Cardiac septum (tissue), 1 donor: ENCODE measurements at places on chromosomes 4 and X. TPM values are rescaled to one million over a fixed set of nuclear protein-coding genes. Genes with fewer than 3 reads are reported as not detected.
A peak's percentile ranks its signal among the peaks of the same experiment; 100 is the strongest.

GRCh38 chr4:61619528-61619927 lies 419.4 kb downstream of the ADGRL3 start:
- no peak for DNase-seq

DNA sequence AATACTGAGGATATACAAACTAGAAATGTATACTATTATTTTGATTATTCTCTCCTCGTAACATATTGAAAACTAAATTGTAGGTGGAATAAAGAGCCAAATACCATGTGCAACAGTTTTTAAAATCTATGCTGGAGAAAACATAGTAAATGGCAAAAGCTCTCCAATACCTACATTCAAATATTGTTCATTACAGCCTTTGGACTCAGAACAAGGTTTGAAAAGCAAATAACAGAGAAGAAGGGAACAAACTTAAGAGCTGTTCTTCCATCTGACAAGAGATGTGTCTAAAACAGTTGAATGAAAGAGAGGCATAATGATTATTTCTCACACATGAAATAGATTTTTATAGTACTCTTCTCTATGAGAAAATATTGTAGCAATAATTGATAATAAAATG lies 25.0 kb upstream of the UGT2B7 start:
- DNase-seq = no peak

The CCDC110 gene
- 0.67 TPM for total RNA-seq

GRCh38 chr4:24775750-24776149 lies 19.6 kb upstream of the SOD3 start:
- no peak for DNase-seq

The MYOZ2 gene
- total RNA-seq = 727 TPM

The SPATA4 gene
- 0.22 TPM for total RNA-seq

DNA sequence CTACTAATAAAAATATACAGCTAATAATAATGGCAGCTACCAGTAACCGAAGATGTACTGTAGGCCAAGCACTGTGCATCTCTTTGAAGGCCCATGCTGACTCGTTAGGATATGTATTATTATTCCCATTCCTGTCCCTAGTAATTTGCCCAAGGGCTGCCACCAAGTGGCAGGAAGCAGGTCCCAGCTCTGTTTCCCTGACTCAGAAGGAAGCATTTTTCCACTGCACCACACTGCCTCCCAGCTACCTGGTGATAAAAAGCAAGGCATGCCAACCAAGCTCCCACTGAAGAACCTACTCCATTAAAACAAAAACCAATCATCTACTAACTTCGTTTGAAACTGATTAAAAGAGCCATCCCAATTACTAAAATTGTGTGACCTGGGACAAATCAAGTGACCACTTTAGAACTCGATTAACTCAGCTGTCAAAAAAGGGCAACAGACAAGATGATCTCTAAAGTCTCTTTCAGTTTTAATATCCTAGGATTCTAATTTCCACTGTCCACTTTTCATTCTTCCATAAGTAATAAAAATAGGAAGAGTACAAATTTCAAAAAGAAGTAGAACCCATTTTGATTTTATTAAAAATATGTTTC lies 24.3 kb upstream of the PGM2 start:
- DNase-seq = no peak

DNA sequence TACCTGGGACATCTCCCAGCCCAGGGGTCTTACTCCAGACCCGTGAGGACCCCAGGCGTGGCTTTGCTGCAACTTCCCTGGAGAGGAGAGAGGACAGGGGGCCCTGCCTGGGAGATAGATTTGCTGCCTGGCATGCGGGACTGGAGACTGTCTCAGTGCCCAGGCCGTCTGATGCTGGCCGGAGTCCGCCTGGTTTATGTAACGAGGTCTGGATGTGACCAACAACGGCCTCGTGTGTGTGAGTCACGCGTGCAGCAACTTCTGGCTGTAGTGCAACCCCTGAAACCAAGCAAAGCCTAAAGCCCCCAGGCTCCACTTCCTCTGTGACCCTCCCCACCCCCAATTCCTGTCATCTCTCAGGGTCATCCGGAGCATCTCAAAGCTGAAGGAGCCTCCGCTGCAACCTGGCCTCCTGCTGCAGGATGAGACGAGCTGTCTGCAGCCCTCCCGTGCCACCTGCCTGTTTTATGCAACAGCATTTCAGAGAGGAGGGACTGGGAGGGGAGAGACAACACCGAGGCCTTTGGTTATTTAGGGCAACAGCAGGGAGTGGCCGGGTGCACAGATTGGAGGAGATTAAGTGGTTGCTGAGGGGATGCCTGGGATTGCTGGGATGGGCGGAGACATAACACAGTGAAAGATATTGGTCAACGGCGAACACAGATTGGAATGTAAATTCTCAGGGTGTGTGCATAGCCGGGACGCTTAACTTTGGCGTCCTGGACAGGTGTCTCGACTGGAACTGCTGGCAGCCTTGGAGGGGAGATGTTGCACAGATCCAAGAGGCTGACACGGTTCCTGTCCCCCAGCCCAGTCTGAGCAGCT lies 16.0 kb downstream of the XG start:
- DNase-seq = no peak

DNA sequence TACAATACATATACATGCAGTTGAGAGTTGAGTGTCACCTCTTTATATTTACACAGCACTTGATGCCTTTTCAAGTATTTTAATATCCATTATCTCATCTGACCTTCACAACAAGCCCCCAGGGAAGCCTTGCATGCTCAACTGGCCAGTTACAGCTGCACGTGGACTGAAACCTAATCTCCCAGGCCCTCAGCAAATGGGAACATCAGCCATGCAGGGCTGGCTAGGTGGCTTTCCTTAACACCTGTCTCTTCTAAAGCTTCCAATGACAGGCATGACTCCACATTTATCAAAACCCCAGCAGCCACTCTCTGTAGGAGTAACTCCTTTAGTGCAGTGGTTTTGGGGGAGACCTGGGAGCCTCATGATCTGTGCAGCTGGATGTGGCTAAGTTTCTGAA lies 56.4 kb downstream of the PHKA2 start:
- DNase-seq = no peak

DNA sequence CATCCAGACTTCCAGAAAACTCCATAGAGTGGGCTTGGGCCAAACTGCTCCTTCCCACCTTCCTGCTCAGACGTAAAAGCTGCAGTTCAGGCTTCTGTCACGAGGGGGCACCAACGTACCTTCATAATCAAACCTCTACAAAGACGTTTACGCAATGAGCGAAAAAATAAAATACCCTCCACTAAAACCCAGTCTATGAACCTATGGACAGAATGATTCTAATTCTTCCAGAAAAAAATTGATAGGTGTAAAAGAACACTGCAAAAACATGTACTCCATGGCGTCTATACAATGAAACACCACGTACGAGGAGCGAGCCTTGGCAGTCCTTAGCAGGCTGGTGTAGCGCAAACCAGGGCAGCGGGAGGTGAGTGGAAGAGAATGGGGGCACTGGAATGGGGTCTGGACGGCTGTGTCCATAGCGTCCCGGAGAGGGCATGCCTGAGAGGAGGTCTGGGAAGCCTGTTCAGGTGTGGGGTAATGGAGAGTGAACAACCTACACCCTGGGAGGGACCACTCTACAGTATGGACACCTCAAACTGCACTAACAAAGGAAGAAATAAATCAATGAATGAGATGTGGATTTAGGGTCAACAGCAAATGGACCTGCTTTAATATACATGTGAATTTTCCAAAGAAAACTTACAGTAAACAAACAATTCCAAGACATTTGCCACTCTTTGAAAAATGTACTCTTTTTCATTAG lies 14.4 kb upstream of the RAB40A start:
- peak; percentile 80 for DNase-seq

GRCh38 chrX:68365341-68365740 lies 68.0 kb downstream of the OPHN1 start:
- no peak for DNase-seq

GRCh38 chr4:111959222-111959621 lies 186.0 kb upstream of the FAM241A start:
- no peak for DNase-seq

- no peak for DNase-seq
Measured at GRCh38 chr4:88720451-88721428, 23.1 kb upstream of the NAP1L5 start.

The NPY2R gene
- not detected for total RNA-seq

DNA sequence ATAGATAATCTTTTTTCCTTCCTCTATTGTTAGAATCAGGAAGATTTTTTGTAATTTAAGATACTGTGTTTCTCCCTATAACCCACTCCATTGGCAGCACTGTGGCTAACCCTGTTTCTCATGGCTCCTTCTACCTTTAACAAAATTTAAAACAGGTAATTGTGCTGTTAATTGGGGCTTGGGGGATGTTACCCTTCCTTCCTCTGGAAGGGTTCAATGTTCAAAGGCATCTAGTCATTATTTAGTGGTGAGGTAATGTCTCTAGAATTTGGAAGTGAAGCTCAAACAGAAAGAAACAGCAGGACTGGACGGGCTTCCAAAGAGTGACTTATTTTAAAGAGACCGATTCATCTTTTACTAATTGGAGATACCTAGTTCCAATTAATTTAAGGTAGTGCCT lies 166.4 kb downstream of the TRIML1 start:
- no peak for DNase-seq

DNA sequence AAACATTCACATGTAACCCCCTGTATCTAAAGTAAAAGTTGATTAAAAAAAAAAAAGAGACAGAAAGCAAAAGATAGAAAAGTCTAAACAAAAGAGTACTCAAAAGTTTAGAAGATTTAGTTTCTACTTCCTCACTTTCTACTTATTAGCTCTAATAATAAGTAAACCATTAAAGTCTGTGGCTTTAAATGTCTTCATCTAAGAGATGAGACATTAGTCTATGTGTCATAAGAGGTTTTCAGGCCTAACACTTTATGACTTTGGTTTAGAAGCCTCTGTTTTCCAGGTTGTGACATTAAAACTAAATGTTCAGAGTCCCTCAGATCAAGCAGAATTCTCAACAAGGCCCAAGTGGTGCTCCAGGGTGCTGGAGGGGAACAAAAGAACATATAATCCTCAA lies 42.2 kb upstream of the GUCY1A1 start:
- DNase-seq = no peak

- no peak for DNase-seq
Measured at GRCh38 chrX:129653181-129653970, 1.4 kb downstream of the APLN start.

DNA sequence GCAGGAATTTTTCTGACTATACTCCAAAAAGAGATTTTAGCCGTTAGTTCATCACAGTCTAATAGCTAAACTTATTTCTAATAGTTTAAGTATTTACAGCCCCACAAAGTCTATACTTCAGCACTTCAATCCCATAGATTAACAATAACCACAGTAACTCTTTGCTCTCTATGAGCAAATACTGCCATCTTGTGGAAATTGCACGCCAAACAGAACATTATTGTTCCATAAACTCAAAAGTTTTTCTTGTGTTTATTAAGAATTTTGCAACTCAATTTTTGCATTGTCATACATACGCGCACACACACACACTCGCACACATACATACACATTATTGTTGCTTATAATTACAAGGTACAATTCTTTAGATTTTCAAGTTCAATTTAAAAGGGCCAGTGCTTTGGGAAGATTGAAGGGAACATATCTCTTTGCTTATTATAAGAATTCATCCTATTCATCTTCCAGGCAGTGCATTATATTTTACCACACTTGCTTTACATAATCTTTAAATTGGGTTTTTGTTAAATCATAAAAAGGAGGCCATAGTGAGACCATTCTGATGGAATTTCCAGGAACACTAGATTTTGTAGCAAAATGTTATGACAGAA lies 63.8 kb upstream of the ATOH1 start:
- DNase-seq = no peak

GRCh38 chr4:87093443-87094123 lies 126.8 kb downstream of the KLHL8 start:
- no peak for DNase-seq

The CETN2 gene
- 22.3 TPM for total RNA-seq

The EPHA5 gene
- total RNA-seq = 0.22 TPM

DNA sequence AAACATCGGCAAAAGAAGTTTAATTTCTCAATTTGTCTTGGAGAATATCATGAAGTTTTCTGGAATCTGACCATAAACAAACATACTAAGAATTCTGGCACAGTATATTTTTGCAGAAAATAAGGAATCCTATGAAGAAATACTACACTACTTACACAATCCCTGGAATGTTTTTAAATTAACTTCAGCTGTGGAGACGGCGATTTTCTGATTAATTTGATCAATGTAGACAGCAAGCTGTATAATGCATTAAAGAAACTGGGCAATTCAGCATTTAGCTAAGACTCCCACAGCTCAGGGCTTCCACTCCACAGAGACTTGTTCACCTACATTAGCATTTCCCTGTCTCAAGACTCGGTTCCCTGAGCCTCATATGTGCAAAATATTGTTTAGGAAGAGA lies 12.2 kb downstream of the EGFL6 start:
- DNase-seq = no peak

DNA sequence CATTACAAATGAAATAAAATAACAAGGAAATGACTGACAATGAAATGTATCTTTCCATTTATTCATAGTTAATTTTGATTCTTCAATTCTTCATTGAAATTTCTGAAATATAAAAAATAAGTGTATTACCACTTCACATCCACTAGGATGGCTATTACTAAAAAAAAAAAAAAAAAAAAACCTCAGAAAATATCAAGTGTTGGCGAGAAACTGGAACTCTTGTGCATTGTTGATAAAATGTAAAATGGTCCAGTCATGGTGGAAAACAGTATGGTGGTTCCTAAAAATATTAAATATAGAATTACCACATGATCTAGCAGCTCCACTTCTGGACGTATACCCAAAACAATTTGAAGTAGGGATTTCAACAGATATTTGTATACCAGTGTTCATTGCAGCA lies 22.9 kb downstream of the PGAM4 start:
- DNase-seq = no peak

The TCEAL7 gene
- total RNA-seq = 6.4 TPM

- no peak for DNase-seq
Measured at GRCh38 chr4:184695178-184695896, 38.6 kb downstream of the CENPU start.

GRCh38 chr4:10762561-10762960 lies 78.0 kb upstream of the CLNK start:
- DNase-seq = no peak

GRCh38 chr4:184473499-184474262 lies 669 bp downstream of the IRF2 start:
- peak; percentile 81 for DNase-seq

The CT83 gene
- not detected for total RNA-seq

The SERTM2 gene
- 0.08 TPM for total RNA-seq

GRCh38 chr4:40685300-40685699 lies 55.6 kb upstream of the RBM47 start:
- no peak for DNase-seq

- DNase-seq = no peak
Measured at GRCh38 chrX:9905288-9905687, 61.9 kb upstream of the CLDN34 start.

The GC gene
- total RNA-seq = not detected

GRCh38 chr4:141913928-141914327 lies 277.5 kb downstream of the IL15 start:
- DNase-seq = no peak

The CDK16 gene
- 177 TPM for total RNA-seq

The PCDH10 gene
- total RNA-seq = 0.48 TPM

DNA sequence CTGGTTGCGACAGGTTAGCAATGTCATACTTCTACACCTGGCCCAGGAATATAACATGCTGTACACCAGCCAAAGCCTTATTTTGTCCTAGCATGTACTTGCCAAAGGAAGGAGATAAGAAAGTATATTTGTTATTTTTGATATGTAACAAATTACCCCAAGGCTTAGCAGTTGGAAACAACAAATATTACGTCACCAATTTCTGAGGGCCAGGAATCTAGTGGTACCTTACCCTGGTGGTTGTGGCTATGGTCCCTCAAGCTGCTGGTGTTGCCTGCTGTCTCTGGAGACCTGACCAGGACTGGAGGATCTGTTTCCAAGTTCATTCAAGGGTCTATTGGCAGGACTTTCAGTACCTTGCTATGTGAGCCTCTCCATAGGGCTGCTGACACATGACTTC lies 135.5 kb upstream of the BANK1 start:
- DNase-seq = no peak

The TSC22D3 gene
- total RNA-seq = 33.0 TPM
